Activated CD4-positive, alpha-beta T cell treated with anti-CD3 and anti-CD28 coated beads for 48 hours (primary cell): ENCODE measurements at places on chromosomes 16 and 17.

DNA sequence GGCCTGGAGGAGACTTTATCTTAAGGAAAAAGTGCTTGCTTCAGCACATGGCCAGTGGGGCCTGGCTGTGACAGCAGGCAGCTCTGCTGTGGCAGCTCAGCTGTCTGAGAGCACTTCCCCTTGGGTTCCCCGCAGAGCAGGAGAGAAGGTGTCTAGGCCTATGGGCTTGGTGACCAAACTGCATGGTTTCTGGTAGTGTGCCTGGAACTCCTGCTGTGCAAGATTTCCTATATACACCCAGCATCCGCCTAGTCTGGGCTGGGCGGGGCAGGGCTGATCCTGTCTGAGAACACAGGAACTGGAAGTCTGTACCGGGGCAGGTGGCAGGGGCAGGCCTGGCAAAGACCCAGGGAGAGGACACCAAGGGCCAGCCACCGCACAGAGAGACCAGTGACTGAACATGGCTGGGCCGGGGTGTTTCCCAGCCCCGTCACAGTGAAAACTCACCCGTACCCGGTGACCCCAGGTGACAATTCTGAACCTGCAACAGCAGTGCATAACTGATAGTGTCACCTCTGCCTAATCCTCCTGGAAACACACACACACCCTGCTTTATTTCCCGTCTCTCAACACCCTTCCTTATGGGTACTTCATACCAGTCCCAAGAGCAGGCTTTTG is 39.3 kb downstream of the CHD9 start:
- no peak for DNase-seq

GRCh38 chr17:50268743-50269275 is 5.5 kb upstream of the TMEM92 start:
- no peak for DNase-seq

DNA sequence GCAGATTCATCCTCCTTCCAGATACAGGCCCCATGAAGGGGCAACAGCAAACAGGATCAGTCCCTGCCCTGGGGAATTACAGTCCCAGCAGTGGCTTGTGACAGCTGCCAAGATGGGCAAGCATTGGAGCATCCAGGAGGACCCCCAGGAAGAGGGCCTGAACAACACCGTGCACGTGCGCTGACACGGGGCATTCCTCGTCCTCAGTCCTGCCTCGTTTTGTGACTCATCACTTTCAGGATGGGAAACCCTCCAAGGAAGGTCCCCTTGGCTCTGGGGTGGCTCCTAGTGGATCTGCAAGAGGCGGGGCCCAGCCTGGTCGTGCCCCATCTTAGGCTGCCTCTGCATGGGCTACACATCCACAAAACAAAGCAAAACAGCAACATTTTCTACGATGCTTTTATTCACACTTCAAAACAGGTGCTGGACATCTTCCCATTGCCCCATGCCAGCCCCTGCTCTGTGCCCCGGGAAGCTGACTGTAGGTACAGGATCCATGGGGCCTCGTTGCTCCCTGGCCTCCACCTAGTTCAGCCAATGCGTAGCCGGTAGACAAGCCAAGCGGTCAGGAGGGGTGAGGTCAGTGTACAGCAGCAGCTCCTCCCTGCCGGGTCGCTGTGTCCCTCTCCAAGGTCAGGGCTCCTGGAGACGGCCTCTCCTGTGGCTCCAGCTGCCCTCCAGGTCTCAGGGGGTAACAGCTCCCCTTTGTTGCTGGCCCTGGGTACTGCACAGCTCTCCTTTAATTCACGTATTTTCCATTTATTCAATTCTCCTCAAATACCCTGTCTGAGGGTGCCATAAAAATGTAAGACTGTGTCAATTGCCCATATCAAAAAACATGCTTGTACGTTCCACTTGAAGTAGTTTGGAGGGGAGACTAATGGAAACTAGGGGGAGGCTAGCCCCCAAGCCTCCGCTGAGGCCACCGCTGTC is 32.2 kb downstream of the ACTG1 start:
- DNase-seq = no peak

- peak; percentile 93 for DNase-seq
Measured at GRCh38 chr17:45311760-45312476, 4.9 kb downstream of the MAP3K14 start.

- DNase-seq = peak; percentile 71
Measured at GRCh38 chr16:58306327-58306726, 11.5 kb upstream of the PRSS54 start.

- no peak for DNase-seq
Measured at GRCh38 chr17:61700252-61700651, 109.2 kb upstream of the NACA2 start.

GRCh38 chr16:81210807-81211206 is 27.7 kb upstream of the BCO1 start:
- DNase-seq = no peak

GRCh38 chr16:85738923-85739715 is 11.8 kb downstream of the C16orf74 start:
- no peak for DNase-seq

DNA sequence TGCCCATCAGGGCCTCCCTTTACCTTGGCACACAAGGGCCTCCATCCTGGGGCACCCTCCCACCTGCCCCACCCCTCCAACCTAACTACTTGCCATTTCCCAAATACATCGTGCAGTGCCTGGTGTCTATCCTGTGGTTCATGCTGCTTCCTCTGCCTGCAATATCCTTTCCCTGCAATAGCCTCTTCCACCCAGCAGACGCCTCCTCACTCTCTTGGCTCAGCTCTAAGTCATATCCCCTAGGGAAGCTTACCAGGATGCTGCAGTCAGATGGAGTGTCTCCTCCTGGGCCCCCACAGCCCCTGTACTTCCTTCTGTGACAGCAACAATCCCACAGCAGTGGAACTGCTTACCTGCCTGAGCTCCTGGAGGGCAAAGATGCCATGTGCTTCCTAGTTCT is 36.7 kb downstream of the CCDC182 start:
- no peak for DNase-seq
